Esophagus squamous epithelium (tissue), 5 donors: ENCODE measurements at places on chromosomes 1 and 21. TPM values are rescaled to one million over a fixed set of nuclear protein-coding genes. Genes with fewer than 3 reads are reported as not detected.

Gene TMEM82
- not detected for total RNA-seq

Gene BRDT
- total RNA-seq, result not detected

Gene NPHS2
- not detected for total RNA-seq

Gene F5
- not detected for total RNA-seq
